ENCODE measurements at places on chromosomes 5 and 9.
A peak's percentile ranks its signal among the peaks of the same experiment; 100 is the strongest.

DNA sequence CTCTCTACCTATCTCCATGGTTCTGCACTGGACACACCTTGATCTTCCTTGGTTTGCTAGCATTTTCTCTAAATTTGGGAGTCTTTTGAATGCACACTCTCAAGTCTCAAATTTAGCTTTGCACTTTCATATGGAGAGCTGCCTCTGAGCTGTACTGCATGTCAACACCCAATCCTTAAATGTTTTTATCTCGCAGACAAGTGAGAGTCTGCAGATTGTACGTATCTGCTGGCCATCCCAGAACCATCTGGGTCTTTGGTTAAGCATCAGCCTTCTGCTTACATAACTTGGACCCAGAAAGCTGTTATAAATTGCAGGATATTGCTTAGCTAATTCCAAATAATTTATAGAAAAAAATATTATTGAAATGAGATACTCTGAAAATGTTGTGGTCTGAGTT lies 111.4 kb upstream of the GRAMD2B start:
- DNase-seq = no peak

GRCh38 chr5:74336297-74336696 lies 304.2 kb downstream of the ENC1 start:
- peak; percentile 31 for DNase-seq

DNA sequence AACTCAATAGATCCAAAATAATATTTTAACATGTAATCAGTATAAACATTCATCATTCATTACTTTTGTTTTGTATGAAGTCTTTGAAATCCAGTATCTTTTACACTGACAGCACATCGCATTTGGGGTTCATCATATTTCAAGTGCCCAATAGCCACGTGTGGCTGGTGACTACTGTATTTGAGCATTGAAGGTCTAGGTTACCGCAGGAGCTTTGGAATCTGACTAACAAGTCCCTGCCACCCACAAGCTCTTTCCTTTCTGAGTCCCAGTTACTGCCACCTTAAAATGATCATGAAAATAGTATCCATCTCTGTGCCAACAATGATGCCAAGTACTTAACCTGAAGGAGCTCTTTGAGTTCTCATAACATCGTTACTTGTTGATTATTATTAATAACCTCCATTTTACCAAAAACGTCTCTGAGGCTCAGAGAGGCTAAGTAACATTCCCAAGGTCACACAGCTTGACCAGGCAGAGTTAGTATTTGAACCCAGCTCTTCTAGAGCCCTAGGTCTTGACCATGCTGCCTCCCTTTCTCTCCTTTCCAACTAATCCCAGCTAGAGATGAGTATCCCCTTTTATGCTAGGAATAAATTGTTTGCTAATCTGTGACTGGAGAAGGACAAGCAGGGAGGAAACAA lies 24.2 kb downstream of the ARHGEF37 start:
- no peak for DNase-seq

GRCh38 chr5:104189031-104189430 lies 626.4 kb upstream of the NUDT12 start:
- DNase-seq = no peak

GRCh38 chr5:96879665-96880064 lies 3.4 kb downstream of the ERAP2 start:
- no peak for DNase-seq

- no peak for DNase-seq
These were observed 11.9 kb downstream of the GBGT1 start for GRCh38 chr9:133151601-133152525.

DNA sequence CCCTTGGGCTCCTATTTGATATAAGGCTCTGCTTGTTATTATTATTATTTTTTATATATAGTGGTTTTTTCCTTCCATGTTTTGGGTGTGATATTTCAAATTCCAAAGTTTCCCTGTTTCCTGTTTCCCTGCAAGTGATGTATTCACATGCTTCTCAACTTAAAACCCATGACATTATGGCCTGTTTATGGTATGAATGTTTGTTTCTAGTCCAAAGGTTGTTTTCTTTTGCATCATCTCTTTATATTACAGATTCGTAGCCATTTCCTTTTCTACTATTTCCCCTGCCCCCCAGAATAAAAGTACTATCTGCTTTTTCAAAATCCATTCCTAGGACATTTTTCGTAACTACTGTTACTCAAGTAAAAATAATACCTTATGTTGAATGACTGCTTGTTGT lies 7.5 kb downstream of the SEMA6A start:
- no peak for DNase-seq

DNA sequence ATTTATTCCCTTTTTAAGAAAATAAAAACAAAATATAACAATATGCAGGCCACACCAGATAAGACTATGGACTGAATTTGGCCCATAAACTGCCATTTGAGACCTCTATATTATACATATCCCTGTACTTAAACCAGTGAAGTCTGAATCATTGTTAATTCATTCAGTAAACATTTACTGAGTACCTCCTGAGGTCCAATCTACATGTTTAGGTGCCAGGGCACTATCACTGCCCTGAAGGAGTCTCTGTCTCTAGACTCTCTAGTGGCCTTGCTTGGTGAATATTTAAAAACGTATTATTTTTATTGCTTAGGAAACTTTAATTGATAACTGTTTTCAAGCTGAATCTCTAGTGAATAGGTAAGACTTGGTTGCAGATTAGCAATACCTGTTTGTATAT lies 74.7 kb upstream of the ELL2 start:
- no peak for DNase-seq

DNA sequence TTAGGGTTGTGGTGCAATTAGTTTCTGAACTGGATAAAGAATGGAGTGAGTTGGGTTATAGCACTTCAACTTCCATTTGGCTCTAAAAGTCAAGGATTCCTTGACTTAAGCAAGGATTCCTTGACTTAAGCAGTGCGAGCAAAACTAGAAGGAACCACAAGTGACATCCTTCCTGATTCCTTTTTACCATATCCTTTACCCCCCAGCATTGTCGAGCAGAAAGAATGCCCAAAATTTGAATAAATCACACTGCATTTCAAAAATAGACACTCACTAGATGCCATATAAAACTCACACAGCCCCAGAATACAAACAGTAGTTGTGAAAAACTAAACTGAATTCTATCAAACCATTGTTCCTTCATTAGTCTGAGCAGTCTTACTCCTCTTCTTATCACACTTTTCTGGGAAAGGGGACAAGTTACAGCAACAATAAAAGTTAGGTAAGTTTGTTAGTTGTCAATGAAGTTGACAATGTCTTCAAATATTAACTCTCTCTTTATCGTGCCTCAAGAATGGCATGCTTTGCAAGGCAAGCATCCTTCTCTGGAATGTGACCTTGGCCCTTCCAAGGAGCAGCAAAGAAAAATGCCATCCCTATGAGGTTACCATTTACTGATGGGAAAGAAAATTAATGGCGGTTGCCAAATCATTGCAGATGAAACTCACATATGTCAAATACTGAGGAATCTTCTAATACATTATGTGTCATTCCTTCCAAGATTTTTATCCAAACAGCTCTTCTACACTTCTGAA lies 273.3 kb upstream of the ANKRD55 start:
- DNase-seq = no peak

DNA sequence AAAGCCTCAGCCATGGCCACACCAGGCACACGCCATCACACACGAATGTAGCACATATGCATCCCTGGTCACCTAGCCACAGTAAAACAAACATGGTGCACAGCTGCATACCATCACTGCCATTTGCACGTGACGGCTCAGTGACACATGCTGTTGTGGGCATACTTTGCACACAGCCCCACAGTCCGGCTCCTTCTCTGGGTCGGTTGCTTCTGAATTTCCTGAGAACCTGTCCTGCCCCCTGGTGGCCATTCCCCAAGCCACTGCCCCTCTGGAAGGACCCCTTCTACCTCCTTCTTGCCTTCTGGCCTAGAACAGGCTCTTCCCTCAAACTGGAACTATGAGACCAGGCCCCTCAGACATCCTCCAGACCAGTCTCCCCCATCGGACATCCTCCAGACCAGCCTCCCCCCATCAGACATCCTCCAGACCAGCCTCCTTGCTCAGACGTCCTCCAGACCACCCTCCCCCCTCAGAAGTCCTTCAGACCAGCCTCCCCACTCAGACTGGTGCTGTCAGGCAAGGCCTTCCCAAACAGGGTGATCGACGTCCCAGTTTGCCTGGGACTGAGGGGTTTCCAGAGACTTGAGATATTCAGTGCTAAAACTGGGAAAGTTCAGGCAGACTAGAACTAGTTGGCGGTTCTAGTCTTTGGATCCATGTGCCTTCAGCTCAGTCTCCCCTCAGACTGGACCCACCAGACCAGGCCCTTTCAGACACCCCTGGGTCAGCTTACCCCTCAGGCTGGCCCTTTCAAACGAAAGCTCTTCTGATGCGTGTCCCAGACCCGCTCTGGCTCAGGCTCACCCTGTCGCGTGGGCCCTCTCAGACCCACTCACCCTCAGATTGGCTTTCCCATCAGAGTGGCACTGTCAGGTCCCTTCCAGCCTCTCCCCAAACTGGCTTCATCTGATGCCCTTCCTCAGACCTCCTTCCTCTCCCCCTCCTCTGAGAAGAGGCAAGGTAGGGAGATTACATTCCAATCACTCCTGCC lies 24.3 kb upstream of the ENHO start:
- peak; percentile 83 for DNase-seq

Data from SK-N-DZ (cell line).